CD4-positive, alpha-beta T cell treated with Interleukin-6 at 100 ng/mL for 8 hours (primary cell): ENCODE measurements at places on chromosomes 16 and 17.

- DNase-seq, result no peak
These were observed 25.9 kb downstream of the LPCAT2 start for GRCh38 chr16:55534756-55535155.

DNA sequence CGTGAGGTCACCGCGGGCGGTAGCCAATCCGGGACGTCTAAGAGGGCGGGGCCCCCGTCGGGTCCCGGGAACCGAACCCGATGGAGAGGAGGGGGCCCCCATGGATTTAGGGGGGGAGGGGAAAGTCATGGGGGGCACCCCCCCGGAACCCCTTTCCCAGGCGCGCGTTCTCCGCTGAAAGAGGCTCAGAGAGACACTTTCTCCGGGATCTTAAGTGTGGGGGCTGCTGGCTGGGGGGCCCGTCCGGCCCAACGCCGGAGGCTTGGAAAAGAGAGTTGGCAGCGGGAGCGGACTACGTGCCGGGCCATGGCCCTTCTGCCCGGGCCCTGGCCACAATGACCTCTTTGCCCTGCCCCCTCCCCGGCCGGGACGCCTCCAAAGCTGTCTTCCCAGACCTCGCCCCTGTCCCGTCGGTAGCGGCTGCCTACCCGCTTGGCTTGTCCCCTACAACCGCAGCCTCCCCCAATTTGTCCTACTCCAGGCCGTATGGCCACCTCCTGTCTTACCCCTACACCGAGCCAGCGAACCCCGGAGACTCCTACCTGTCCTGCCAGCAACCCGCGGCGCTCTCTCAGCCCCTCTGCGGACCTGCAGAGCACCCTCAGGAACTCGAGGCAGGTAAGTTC, at the start of gene DLX4:
Gene DLX4 (plus strand): TSS at position 57 of the 626 bp plus-strand sequence. CDS start 279 bp downstream, at position 336.
- no peak for DNase-seq

DNA sequence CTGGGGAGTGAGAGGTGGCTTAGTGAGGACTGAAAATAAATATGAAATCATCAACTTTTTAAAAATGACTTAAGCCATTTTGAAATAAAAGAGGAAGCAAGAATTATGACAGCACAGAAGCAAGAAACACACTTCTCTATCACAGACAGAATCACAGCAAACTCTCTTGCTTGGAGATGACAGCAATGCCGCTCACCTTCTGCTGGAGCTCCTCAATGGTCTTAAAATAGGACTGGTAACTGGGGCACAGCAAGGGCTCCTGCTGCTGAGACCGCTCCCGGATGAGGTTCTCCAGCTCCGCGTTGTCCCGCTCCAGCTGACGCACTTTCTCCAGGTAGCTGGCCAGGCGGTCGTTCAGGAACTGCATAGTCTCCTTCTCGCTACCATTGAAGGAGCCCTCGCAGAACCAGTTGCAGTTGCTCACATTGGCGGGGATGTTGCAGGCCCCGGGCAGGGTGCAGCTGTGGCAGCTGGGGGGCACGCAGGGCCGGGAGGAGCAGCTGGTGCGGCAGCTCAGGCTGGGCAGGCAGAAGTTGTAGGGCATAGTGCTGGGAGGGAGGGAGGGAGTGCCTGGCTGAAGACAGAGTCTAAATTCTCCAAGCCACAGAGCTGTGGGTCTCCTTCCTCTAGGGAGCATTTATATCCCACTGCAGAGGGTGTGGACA, at the start of gene KRT31:
Gene KRT31 (minus strand): TSS at position 613 of the 665 bp plus-strand sequence. CDS start 69 bp downstream, at position 544.
- DNase-seq, result no peak

GRCh38 chr16:79217375-79218011, 383.0 kb downstream of the MAF start:
- DNase-seq, result peak; percentile 26

DNA sequence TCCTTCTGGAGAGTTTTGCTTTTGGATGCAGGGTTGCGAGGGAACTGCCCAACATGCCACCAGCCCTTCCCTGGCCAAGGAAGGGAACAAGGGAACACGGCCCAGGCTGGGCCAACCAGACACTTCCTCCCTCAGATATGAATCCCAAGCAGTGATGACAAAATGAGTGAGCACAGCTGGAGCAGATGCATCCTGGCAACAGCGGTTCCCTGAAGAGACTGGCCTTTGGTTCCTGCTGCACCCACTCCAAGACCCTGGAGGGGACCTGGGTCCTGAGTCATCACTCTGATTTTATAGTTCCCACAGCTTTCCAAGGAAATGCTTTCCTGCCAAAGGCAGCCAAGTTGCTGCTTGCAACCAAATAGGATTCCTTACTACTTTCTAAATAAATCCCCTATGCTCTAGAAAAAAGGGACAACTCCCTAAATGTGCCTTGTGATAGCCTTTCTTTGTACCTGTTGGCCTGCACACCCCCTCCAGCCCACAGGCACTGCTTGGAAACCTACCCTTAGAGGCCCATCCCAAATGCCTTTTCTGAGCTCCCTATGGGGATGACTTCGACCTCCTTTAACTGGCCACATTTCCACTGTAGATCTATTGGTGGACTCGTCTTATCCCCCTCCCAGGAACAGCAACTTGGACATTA, 5.3 kb downstream of the ST3GAL2 start:
- DNase-seq, result no peak

- DNase-seq, result no peak
These were observed 191.9 kb downstream of the SLC39A11 start for GRCh38 chr17:72900654-72900971.

- DNase-seq, result no peak
These were observed 3.7 kb upstream of the FOXL1 start for GRCh38 chr16:86574646-86575045.

GRCh38 chr17:80034791-80035686, 633 bp downstream of the TBC1D16 start:
- no peak for DNase-seq

- DNase-seq, result no peak
These were observed 48.5 kb downstream of the VAC14 start for GRCh38 chr16:70752426-70752825.

DNA sequence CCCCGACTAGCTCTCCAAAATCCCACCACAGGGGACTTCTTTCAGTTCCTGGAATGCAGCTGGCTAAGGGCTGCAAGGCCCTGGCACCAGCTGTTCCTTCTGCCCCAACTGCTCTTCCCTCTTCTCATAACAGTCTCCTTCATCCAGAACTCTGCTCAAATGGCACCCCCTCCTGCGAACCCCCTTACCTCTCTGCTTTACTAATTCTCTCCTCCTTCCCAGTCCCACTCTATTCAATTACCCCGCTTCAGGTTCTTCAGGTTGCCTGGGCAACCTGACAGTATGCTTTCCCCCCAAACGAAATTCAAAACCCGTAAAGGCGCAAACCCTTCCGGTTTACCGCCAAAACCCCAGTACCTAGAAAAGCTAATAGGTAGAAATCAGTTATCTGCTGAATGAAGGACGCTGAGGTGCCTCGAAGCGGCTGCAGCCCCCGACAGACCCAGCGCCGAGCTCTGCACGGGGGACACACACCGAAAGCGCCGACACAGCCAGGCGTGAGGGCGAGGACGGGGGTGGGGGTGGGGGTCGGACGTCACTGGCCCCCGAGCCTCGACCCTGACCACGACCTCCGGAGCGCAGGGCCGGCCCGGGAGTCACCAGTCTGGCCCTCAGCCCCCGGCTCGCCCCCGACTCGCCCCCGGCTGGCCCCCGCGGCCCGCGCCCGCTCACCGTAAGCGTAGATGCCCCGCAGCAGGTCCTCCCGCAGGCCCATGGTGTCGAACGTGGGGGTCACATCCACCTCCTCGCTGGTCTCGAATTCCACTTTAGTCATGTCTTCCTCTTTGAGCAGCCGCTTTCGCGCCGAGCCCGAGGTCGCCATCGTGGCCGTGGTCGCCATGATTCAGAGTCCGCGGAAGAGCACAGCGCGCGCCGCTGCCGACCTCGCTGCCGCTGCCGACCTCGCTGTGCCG, 550 bp downstream of the EIF4A3 start:
- DNase-seq, result no peak

GRCh38 chr16:67393788-67394154, 473 bp upstream of the TPPP3 start:
- DNase-seq, result no peak

- no peak for DNase-seq
These were observed 119.1 kb upstream of the ZFHX3 start for GRCh38 chr16:73166947-73167550.

DNA sequence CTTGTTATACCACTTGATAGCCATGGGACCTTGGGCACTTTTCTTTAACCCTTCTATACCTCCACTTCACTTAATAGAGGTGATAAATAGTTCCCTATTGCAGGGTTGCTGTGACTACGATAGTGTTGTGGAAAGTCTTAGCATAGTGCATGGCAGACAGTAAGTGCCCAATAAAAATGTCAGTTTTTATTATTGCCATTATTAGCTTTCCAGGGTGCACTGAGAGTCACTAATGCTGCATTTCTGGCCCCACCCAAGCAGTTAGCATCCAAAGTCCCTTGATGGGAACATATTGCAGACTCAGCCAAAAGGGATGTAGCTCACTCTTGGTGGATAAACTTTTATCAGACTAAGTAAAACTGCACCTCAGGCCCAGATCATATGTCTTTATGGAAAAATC, 41.5 kb upstream of the TEKT3 start:
- DNase-seq, result no peak

- DNase-seq, result no peak
These were observed 68.4 kb upstream of the TNRC6C start for GRCh38 chr17:77889866-77890760.

DNA sequence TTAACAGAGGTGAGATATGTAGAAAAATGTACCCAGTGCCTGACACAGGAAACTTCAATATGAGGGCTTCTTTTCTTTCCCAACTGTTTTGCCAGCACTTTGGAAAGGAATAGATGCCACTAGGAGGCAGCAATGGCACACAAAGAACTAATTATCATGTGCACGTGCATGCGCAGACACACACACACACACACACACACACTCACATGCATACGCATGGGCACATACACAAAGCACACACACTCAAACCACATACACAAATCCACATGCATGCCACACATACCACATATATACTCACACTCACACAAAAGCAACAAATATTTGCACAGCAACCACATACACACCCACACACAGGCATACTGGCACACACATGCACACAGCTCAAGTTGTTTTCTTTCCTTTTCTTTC, 8.8 kb upstream of the CEP112 start:
- DNase-seq, result peak; percentile 60

- no peak for DNase-seq
These were observed 15.1 kb downstream of the NGFR start for GRCh38 chr17:49510059-49510719.

DNA sequence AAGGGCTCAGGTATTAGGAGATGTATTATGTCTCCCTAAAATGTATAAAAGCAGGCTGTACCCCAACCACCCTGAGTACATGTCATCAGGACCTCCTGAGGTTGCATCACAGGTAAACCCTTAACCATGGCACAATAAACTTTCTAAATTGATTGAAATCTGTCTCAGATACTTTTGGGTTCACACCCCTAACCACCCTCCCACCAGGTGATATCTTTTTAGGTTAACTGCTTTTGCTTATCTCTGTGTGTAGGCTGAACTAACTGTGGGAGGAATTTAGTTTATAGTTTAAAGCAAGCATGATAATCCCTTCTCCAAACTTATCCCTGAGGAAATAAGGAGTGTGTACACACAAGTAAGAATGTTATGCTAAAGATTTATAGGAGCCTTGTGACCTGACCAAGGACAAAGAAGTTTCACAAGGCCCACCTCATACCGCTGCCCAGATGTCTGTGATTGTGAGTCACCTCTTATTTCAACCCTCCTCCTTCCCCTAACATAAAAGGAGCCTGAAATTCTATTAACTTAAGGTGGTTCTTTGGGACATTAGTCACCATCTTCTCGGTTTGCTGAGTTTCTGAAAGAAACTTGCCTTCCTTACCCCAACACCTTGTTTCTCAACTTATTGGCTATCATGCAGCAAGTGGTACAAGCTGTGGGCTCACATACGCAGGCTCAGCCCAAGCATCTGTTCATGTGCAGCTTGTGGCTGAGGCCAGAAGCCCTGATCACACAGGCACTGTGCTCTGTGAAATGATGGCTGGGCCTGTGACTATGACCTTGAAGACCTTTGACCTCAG, 11.3 kb downstream of the PRSS22 start:
- DNase-seq, result no peak

DNA sequence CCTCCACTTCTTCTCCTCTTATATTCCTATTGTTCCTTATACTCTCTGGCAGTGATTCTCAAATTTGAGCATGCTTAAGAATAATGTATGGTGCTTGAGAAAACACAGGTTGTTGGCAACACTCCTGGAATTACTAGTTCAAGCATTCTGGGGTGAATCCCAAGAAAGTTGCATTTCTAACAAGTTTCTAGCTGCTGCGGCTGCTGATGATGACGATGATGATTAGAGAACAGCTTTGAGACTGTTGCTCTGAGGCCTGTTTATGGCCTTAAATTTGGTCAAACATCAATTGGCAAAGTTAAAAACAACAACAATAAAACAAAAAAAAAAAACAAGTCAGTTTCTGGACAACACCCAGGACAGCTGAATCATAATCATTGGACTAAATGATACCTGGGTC, 961.9 kb downstream of the CDH11 start:
- no peak for DNase-seq

GRCh38 chr16:68064791-68065365, 20.3 kb upstream of the NFATC3 start:
- peak; percentile 73 for DNase-seq

DNA sequence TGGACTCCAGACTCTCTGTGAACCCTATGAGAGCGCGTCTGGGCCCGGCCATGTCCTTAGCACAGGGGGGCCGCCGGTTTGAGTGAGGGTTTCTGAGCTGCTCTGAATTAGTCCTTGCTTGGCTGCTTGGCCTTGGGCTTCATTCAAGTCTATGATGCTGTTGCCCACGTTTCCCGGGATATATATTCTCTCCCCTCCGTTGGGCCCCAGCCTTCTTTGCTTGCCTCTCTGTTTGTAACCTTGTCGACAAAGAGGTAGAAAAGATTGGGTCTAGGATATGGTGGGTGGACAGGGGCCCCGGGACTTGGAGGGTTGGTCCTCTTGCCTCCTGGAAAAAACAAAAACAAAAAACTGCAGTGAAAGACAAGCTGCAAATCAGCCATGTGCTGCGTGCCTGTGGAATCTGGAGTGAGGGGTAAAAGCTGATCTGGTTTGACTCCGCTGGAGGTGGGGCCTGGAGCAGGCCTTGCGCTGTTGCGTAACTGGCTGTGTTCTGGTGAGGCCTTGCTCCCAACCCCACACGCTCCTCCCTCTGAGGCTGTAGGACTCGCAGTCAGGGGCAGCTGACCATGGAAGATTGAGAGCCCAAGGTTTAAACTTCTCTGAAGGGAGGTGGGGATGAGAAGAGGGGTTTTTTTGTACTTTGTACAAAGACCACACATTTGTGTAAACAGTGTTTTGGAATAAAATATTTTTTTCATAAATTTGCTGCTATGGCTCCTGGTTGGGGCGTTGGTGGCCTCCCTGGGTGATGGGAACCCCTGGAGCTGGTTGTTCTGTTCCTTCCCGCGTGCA, 23.1 kb downstream of the STAT5A start:
- DNase-seq, result no peak

DNA sequence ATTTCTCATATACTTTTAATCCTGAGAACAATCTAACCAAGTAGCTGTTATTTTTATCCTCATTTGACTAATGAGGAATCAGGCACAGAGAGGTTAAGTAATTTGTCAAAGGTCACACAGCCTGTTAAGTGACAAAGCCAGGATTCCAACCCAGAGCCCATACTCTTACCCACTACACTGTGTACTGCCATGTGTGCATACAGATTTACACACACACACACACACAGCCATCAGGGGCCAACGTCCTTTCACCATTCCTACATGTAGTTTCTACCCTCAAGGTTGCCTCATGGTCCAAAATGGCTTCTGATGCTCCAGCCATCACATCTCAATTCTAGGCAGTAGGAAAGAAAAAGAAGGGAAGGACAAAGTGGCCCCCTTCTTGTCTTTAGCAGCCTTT, 22.1 kb downstream of the TMEM186 start:
- no peak for DNase-seq

- DNase-seq, result no peak
These were observed 178.3 kb upstream of the CHMP6 start for GRCh38 chr17:80813318-80813717.

- DNase-seq, result no peak
These were observed 41.1 kb downstream of the MARVELD3 start for GRCh38 chr16:71666928-71667707.
